ENCODE measurements at places on chromosomes 5 and 9. TPM values are rescaled to one million over a fixed set of nuclear protein-coding genes. Genes with fewer than 3 reads are reported as not detected.

DNA sequence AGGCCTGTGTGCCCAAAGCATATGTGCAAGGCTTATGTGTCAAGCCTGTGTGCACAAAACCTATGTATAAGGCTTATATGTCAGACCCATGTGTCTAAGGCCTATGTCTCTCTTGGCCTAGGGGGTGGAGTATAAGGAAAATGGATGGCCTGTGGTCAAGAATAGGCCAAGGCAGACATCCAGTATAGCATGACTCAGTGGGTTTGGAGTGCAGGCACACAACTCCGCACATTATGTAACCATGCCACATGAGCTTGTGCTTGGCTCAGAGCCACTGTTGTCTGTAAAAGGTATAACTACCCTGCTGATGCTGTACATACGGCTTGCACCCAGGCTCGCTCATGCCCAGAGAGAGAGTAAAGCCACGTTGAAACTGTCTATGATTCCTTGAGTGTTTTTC lies 626.4 kb upstream of the NUDT12 start:
- H3K27ac ChIP-seq, result no peak overlapping the region
- no peaks in the 10 kb centered on the region for H3K27me3 ChIP-seq
- no peak for DNase-seq
- no peaks in the 10 kb centered on the region for H3K36me3 ChIP-seq
- H3K4me3 ChIP-seq, result no peak overlapping the region

DNA sequence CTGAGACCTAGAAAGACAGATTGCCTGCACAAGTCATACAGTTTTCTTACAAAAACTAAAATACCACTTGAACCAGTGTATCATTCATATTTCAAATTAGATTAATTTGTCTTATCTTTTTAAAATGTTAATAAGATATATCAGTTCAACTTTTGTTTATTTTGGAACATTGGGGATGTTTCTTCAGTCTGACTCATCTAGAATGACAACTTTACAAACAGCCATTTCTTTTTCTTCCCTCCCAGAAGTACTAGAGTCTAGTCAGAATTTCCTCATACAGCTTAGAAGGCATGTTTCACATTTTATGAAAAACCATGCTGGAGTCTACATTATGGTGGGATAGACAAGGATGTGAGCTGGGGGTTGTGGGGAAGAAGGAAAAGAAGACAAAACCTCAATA lies 262.5 kb downstream of the NFIB start:
- H3K36me3 ChIP-seq, result no peaks in the 10 kb centered on the region
- H3K27me3 ChIP-seq, result no peaks in the 10 kb centered on the region
- H3K27ac ChIP-seq, result no peak overlapping the region
- DNase-seq, result no peak
- no peaks in the 10 kb centered on the region for H3K4me1 ChIP-seq
- no peak overlapping the region for H3K4me3 ChIP-seq

PIP5K1B gene
- polyA plus RNA-seq, result 1.3 TPM

PCDHB9 gene
- 1.2 TPM for polyA plus RNA-seq

GRCh38 chr9:78606001-78606379 lies 309.1 kb downstream of the PSAT1 start:
- no peak for DNase-seq
- no peak overlapping the region for H3K4me3 ChIP-seq
- no peaks in the 10 kb centered on the region for H3K4me1 ChIP-seq
- H3K27me3 ChIP-seq, result peaks cover 15% of the 10 kb centered on the region

ANKRD20A1 gene
- 3.0 TPM for polyA plus RNA-seq

GRCh38 chr5:173881811-173882575 lies 6.2 kb upstream of the CPEB4 start:
- no peaks in the 10 kb centered on the region for H3K36me3 ChIP-seq
- H3K27ac ChIP-seq, result no peak overlapping the region
- peaks cover 25% of the 10 kb centered on the region for H3K4me1 ChIP-seq
- no peak overlapping the region for H3K4me3 ChIP-seq
- no peak for DNase-seq

- H3K36me3 ChIP-seq, result no peaks in the 10 kb centered on the region
- H3K27ac ChIP-seq, result no peak overlapping the region
- H3K4me1 ChIP-seq, result no peaks in the 10 kb centered on the region
- H3K27me3 ChIP-seq, result no peaks in the 10 kb centered on the region
- no peak for DNase-seq
Measured at GRCh38 chr5:135599421-135600151, 20.8 kb upstream of the CXCL14 start.

MEIKIN gene
- polyA plus RNA-seq, result not detected

GRCh38 chr5:133707629-133708028 lies 95.3 kb upstream of the FSTL4 start:
- no peak for DNase-seq
- no peaks in the 10 kb centered on the region for H3K27me3 ChIP-seq
- no peaks in the 10 kb centered on the region for H3K36me3 ChIP-seq
- no peak overlapping the region for H3K4me3 ChIP-seq

GRCh38 chr5:99156688-99157087 lies 227.9 kb upstream of the CHD1 start:
- no peaks in the 10 kb centered on the region for H3K36me3 ChIP-seq
- no peaks in the 10 kb centered on the region for H3K4me1 ChIP-seq
- H3K27me3 ChIP-seq, result no peaks in the 10 kb centered on the region
- no peak overlapping the region for H3K27ac ChIP-seq
- H3K4me3 ChIP-seq, result no peak overlapping the region

FBXL7 gene
- polyA plus RNA-seq, result 1.2 TPM

GRCh38 chr5:949815-950560 lies 57.3 kb downstream of the TRIP13 start:
- DNase-seq, result no peak
- no peak overlapping the region for H3K27ac ChIP-seq
- H3K36me3 ChIP-seq, result no peaks in the 10 kb centered on the region
- H3K27me3 ChIP-seq, result no peaks in the 10 kb centered on the region
- H3K4me3 ChIP-seq, result no peak overlapping the region

DNA sequence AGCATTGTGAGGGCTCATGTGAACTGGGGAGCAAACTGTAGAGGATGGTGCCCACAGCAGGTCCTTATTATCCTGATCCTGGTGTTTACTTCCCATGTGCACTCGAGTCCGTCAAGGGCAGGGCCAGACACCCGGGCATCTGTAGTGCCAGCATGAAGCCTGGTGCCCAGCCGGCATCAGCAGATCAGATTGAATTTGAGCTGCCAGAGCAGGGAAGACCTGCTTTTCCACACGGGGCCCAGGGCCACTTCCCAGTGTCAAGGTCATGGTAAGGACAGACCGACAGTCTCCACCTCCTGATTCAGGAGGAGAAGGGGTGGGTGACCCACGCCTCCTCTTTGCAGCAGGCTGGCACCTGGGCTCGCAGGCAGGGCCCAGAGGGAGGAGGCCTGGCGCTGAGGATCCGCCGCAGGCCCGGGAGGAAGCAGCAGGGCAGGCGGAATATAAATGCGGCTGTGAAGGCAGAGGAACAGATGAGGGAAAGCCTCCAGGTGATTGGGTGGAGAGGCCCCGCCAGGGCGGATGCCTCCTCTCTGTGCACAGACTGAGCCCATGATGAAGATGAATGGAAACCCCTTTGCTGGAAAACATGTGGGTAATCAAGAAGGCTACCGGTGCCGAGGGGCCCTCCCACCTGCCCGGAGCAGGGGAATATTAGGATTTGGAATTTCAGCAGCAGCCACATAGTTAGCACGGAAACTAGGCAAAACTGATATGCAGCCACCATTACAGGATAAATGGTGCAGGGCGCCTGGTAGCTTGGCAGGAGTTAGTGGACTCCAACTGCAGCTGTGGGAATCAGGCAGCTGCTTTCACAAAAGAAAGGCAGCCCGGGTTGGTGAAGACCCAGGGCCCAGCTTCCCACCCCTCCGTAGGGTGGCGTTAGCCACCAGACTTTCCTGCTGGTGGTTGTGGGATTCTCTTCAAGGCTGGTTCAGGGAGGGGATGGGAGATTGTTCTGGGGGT lies 114.9 kb downstream of the GAPVD1 start:
- H3K27ac ChIP-seq, result no peak overlapping the region
- H3K4me3 ChIP-seq, result no peak overlapping the region
- no peak for DNase-seq

GRCh38 chr5:36600917-36601527 lies 5.4 kb upstream of the SLC1A3 start:
- no peak overlapping the region for H3K27ac ChIP-seq
- H3K27me3 ChIP-seq, result no peaks in the 10 kb centered on the region
- H3K36me3 ChIP-seq, result no peaks in the 10 kb centered on the region
- no peak for DNase-seq

LCN1 gene
- not detected for polyA plus RNA-seq

ACOT12 gene
- 0.40 TPM for polyA plus RNA-seq

DNA sequence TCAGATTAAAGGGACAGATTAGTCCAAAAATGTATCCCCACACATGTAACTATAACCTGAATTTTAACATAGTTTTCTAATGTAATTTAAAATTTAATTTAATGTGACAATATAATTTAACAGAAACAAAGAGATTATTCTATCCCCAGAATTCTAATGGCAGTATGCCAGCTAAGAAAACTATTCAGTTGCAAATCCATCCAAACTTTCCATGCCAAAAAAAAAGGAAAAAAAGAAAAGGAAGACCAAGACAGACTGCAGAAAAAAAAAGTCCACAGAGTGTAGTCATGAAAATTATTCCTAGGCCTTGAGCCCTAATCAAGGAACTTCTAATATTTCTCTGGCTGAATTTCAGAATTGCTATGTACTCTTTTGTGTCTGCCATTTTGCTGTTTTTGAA lies 217.6 kb downstream of the CDH18 start:
- DNase-seq, result no peak
- H3K4me3 ChIP-seq, result no peak overlapping the region
- H3K4me1 ChIP-seq, result no peaks in the 10 kb centered on the region
- no peak overlapping the region for H3K27ac ChIP-seq
- no peaks in the 10 kb centered on the region for H3K36me3 ChIP-seq

DNA sequence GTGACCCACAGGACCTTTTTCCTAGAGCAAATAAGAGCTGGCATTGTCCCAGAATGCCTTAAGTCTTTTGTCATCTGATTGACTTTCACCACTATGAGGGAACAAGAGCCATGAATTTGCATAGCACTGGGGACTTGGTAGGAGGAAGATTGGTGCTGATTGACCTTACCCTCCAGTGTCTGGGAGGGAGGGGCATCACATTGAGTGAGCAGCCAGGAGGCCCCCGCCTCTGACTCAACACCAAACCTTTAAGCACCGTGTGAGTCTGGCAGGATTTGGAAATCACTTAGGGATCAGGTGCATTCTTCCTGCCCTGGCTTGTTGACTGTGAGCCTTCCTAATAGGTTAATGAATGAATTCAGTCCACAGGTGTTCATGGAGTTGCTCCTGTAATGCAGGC lies 40.7 kb downstream of the WNK2 start:
- H3K27me3 ChIP-seq, result no peaks in the 10 kb centered on the region
- peaks cover 24% of the 10 kb centered on the region for H3K4me1 ChIP-seq
- H3K27ac ChIP-seq, result peak overlapping the region; percentile 76

DNA sequence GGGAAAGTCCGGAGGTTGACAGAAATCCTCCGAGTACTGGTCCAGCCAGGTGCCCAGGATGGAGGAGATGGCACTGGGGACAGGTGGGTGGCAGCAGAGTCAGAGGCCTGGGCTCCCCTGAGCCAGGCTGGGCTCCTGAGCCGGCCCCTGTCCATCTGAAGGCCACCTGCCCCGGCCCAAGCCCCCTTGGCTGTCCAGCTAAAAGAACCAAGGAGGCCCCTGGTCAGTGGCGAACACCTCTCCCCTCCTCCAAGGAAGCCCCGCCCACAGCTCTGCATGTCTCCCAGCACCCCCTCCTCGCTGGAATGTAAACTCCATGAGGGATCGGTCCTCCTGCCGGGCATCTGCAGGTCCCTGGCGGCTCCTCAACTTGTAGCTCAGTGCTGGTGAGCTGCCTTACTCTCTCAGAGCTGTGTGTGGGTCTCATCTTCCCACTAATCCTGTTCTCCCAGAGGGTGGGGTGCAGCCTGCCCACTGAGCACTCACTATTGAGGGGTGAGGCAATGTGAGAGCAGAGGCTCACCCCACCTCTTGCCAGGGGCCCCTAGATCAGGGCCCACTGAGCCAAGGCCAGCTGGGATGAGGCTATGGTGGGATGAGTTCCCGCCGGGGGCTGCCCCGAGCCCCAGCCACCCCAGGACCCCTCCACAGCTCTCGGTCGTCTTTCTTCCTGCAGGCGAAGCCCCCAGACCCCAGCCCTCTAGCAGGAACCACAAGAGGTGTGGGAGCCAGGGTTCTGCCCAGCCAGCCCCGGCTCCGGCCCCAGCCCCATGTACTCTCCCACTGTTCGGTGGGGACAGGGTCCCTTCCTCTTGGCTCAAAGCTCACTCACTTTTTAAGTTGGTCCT lies 12.0 kb downstream of the RALGDS start:
- H3K27ac ChIP-seq, result no peak overlapping the region

DNA sequence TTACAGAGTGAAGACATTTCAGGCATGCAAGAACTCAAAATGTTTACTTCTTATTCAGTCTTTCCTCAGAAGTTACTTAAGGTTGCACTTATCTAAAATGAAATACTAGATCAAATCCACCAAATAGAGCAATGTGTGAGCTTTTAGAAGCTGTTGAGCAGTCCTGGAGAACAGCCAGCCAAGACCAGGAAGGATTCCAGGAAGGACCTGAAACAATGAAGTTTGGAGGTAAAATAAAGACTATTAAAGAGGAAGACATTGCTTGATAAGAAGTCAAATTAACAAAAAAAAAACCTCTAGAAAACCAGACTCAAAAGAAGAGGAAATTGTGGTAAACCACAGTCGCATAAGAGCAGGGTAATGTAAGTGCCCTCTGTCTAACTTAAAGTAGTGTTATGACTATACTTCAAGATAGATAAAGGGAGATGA lies 156.2 kb upstream of the S1PR3 start:
- H3K27ac ChIP-seq, result no peak overlapping the region
- H3K27me3 ChIP-seq, result no peaks in the 10 kb centered on the region
- H3K4me3 ChIP-seq, result no peak overlapping the region
- no peaks in the 10 kb centered on the region for H3K4me1 ChIP-seq
- DNase-seq, result no peak

GRCh38 chr5:45417285-45417998 lies 278.7 kb downstream of the HCN1 start:
- no peaks in the 10 kb centered on the region for H3K36me3 ChIP-seq
- H3K4me1 ChIP-seq, result peaks cover 22% of the 10 kb centered on the region
- H3K4me3 ChIP-seq, result no peak overlapping the region
- no peaks in the 10 kb centered on the region for H3K27me3 ChIP-seq

DNA sequence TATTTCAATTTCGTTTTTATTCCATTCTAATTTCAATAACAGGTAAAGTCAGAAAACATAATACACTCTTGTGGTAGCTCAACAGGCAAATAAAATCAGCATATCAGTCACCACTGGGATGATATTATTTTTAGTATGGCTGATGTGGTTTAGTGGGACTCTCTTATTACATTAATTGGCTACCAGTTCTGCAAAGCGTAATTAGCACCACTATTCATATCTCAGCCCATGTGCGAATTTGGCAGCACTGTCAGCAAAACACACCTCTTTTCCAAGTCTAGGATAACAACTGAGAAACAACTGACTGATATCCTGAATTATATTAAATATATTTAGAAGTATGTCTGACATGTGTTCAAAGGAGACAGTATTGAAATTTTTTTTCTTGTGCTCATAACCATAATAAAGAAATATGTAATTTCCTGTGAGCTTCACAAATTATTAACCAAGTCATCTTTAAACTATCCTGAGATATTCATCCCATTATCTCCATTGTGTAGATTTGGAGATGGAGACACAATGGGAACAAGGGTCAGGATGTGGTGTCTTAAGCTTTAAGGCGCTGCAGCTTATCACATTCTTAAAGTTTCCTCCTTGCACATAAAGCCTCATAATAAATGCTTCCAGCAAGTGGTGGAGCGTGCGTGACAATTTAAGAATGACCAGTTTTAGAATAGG lies 212.4 kb downstream of the TLE1 start:
- H3K27me3 ChIP-seq, result no peaks in the 10 kb centered on the region
- no peak overlapping the region for H3K4me3 ChIP-seq
- H3K36me3 ChIP-seq, result no peaks in the 10 kb centered on the region
- no peak overlapping the region for H3K27ac ChIP-seq
- no peaks in the 10 kb centered on the region for H3K4me1 ChIP-seq

- no peak for DNase-seq
- no peaks in the 10 kb centered on the region for H3K27me3 ChIP-seq
- no peak overlapping the region for H3K27ac ChIP-seq
- H3K36me3 ChIP-seq, result no peaks in the 10 kb centered on the region
- no peak overlapping the region for H3K4me3 ChIP-seq
- no peaks in the 10 kb centered on the region for H3K4me1 ChIP-seq
Measured at GRCh38 chr5:7473668-7474215, 77.8 kb downstream of the ADCY2 start.

Measured in pancreas (tissue), 10 donors.